ENCODE measurements at places on chromosomes 6 and 20. TPM values are rescaled to one million over a fixed set of nuclear protein-coding genes. Genes with fewer than 3 reads are reported as not detected.

Gene KCNK16
- not detected for total RNA-seq

Gene ZC2HC1B
- not detected for total RNA-seq

Gene EDN3
- total RNA-seq, result not detected

Gene EGFL8
- 6.3 TPM for total RNA-seq

Gene SLC17A5
- 10.0 TPM for total RNA-seq

Gene RCAN2
- total RNA-seq, result 1.2 TPM

Gene EYA2
- total RNA-seq, result 1.6 TPM

Gene GUCA1A
- total RNA-seq, result not detected

Gene GINM1
- 18.6 TPM for total RNA-seq

Gene SGK2
- 81.1 TPM for total RNA-seq

Gene ADTRP
- 0.25 TPM for total RNA-seq

Gene CCDC167
- 25.1 TPM for total RNA-seq

Gene PRPF6
- total RNA-seq, result 24.2 TPM

Gene CAP2
- total RNA-seq, result 2.5 TPM

Gene RUNX2
- total RNA-seq, result 0.15 TPM

Gene BPI
- 0.48 TPM for total RNA-seq

Gene ZNF165
- 0.53 TPM for total RNA-seq

Gene DAAM2
- 6.0 TPM for total RNA-seq

Gene LPIN3
- total RNA-seq, result 32.2 TPM

Gene BMP5
- total RNA-seq, result 0.83 TPM

Gene BMP6
- 3.6 TPM for total RNA-seq

Gene PGC
- total RNA-seq, result 0.63 TPM

Gene EMILIN3
- 0.30 TPM for total RNA-seq

Gene HSPA12B
- total RNA-seq, result 1.4 TPM

Gene NUP43
- total RNA-seq, result 9.3 TPM

Gene MACROD2
- total RNA-seq, result 3.7 TPM

Gene TP53INP2
- total RNA-seq, result 14.4 TPM

Gene FAM209B
- total RNA-seq, result not detected

Gene IL17A
- not detected for total RNA-seq

Gene HTR1E
- total RNA-seq, result not detected

Gene NRN1
- total RNA-seq, result 1.8 TPM

Gene PTPRK
- total RNA-seq, result 38.2 TPM

Gene RBM12
- 19.3 TPM for total RNA-seq

Gene GABRR1
- not detected for total RNA-seq

Gene CCN6
- not detected for total RNA-seq

Gene GSTA2
- total RNA-seq, result 45.2 TPM

All from left lobe of liver (tissue), 2 donors.